ENCODE measurements at places on chromosomes 11 and 22.

- no peak for DNase-seq
These were observed 9.7 kb upstream of the TXNRD2 start for GRCh38 chr22:19951346-19951745.

- DNase-seq, result no peak
These were observed 31.7 kb downstream of the EXT2 start for GRCh38 chr11:44127130-44127529.

DNA sequence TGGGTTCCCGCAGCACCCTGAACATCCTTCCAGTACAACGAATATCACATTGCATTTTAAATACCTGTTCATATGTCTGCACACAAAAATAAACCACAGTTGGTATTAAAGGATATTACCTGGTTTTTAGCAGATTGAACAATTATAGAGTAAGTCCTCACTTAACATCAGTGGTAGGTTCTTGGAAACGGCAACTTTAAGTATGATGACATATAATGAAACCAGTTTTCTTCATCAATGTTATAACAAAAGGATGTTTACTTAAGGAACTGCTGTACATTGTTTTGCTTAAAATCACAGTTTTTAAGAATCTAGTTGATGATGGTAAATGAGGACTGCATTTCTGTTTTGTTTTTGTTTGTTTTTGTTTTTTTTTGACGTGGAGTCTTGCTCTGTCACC is 28.0 kb downstream of the TRIM66 start:
- DNase-seq, result no peak

DNA sequence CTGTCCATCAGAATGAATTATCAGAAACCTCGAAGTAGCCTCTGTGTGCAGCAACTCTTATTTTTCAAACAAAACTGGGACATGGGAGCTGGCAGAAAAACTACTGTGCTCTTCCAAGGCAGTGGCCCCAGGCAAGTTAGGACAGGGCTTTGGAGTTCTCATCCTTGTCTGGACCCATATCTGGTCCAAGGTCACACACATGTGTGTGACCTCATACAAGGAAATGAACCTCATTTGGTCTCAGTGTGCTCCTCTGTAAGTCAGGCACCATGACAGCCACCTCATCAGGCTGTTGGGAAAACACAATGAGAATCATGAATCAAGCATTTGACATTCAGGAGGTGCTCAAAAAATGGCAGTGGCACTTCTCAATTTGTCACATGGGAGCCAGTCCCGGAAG is 25.8 kb downstream of the LARGE1 start:
- no peak for DNase-seq

DNA sequence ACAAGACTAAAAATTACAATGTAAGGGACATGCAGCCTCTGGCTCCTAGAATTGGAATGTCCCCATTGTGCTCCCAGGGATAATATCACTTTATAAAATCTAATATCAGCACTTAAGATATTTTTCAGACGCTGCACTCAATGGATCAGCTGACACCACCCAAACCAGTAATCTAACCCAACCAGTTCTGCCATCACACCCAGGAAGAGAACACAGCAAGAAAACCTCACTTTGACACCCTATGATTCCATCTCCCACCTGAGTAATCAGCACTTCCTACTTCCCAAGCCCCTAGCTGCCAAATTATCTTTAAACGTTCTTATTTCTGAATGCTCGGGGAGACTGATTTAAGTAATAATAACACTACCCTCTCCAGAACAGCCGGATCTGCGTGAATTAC is 2.6 kb downstream of the CASP4 start:
- no peak for DNase-seq

DNA sequence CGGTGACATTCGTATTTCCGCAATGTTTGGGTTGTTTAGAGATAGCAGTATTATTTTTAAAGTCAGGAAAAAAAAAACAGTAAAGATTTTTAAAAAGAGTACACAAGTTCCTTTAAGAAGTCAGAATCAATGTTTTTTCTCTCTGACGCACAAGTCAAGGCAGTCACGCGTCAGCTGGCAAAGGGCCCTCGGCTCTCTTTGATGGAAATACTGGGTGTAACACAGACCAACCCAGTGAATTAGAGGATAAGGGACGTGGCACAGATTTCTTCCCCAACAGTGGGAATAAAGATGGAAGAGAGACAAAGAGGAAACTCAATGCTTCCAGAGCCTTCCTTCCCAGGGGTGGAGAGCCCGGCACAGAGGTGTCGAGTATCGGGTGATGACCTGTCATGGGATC is 13.4 kb downstream of the ASCC2 start:
- DNase-seq, result no peak

- no peak for DNase-seq
These were observed 1.2 kb upstream of the TNFRSF13C start for GRCh38 chr22:41927813-41928212.

GRCh38 chr11:131372234-131372962 is 2.0 kb downstream of the NTM start:
- DNase-seq, result no peak

GRCh38 chr22:17194213-17194612 is 25.0 kb downstream of the ADA2 start:
- DNase-seq, result no peak

- DNase-seq, result no peak
These were observed 85.7 kb downstream of the NECTIN1 start for GRCh38 chr11:119643212-119643875.

- DNase-seq, result no peak
These were observed 86.3 kb upstream of the BLID start for GRCh38 chr11:122202161-122202950.

- no peak for DNase-seq
These were observed 31.2 kb upstream of the SNX19 start for GRCh38 chr11:130947481-130947880.

Measured in stimulated activated CD4-positive, alpha-beta T cell treated with anti-CD3 and anti-CD28 coated beads, Interleukin-1b, Interleukin-23, amount 100 ng/mL, for 48 hours (primary cell).